Ovary (tissue), 10 donors: ENCODE measurements at places on chromosomes 1 and 21. TPM values are rescaled to one million over a fixed set of nuclear protein-coding genes. Genes with fewer than 3 reads are reported as not detected.

GRCh38 chr1:68346188-68346808 is 103.5 kb downstream of the RPE65 start:
- no peak for DNase-seq

DNA sequence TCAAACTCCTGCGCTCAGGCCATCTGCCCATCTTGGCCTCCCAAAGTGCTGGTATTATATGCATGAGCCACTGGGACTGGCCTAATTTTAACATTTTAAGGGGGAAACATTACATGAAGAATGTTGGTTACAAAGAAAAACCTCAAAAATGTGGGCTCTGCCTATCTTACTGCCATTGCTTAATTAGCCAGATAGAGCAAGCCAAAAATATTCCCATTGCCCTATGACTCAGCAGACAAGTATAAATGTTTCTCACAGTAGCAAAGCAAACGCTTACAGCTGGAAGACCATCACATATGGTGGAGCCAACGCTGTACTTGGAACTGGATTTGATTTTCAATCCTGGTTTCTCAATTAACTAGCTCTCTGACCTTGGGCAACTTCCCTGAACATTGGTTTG is 502.0 kb downstream of the SMYD3 start:
- DNase-seq, result no peak

Gene ELOVL1
- total RNA-seq, result 33.9 TPM

DNA sequence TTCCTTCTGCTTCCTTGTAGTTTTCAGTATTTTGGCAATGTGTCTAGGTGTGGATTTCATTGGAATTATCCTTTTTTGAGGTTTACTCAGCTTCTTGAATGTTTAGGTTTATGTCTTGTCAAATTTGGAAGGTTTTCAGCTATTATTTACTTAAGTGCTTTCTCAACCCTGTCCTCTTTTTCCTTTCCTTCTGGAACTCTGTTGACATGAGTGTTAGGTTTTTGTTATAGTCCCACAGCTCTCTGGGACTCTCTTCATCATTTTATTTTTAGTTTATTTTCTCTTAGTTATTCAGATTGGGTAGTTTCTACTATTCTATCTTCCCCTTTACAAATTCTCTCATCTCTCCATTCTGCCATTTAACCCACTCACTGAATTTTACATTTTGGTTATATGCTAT is 63.1 kb upstream of the GPR88 start:
- DNase-seq, result no peak

DNA sequence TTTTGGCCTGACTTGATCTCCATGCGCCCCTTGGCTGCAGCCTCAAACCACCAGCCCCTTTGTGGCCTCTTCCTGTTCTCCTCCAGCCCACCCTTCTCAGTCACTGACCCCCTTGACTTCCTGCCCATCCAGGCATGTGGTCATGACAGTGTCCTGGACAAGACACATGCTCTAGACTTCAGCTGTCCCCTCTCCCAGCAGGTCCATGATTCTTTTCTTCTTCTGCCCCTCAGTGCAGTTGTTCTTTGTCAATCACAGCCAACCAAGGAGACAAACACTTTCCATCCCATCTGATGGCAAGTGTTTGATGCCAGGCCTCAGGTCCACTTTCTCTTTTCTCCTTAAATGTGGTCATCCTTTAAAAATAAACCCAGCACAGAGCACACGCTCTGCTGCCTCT is 49.7 kb downstream of the SYT6 start:
- DNase-seq, result no peak
